CD4-positive, alpha-beta memory T cell (primary cell): ENCODE measurements at places on chromosomes 13 and 19. TPM values are rescaled to one million over a fixed set of nuclear protein-coding genes. Genes with fewer than 3 reads are reported as not detected.

DNA sequence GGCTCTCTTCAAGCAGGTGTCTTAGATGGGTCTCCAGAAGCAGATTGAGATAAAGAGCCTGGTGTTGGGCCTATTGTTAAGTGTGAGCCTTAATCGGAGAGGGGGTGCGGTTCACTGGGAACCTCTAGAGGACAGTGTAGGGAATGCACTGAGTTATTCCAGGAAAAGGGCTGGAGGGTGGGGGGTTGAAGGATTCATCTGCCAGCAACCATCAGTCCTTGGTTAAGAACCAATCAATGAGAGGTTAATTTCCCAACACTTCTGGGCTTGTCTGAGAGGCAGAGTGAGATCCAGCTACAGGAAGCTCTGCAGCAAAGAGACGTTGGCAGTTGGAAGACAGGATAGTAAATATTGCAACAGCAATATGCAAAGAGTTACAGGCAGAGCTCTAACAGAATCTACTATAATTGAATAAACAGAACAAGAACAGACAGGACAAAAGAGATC is 28.7 kb downstream of the CYP4F2 start:
- DNase-seq: peak; percentile 44

- DNase-seq: no peak
These were observed 755 bp upstream of the ZNF726 start for GRCh38 chr19:23913931-23914330.

DNA sequence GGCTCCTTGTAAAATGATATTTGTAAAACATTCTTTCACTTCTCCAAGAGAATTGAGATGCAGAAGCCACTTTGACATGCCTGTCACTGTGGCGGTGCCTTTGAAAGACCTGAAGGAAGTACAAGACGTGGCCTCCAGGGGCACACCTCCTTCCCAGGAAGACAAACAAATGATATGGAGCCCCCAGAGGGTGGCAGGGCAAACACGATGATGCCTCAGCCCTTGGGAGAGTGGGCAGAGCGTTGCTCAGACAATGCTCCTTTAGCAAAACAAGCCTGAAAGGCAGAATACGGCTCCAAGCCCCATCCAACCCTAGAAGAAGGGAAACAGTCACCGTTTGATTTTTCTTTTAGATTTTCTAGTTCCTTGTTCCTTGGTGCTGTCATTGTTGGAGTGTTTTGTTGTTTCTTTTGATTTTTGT is 9.2 kb upstream of the ATP12A start:
- DNase-seq: no peak

The OXGR1 gene
- not detected for total RNA-seq

The ABHD8 gene
- 10.1 TPM for total RNA-seq

DNA sequence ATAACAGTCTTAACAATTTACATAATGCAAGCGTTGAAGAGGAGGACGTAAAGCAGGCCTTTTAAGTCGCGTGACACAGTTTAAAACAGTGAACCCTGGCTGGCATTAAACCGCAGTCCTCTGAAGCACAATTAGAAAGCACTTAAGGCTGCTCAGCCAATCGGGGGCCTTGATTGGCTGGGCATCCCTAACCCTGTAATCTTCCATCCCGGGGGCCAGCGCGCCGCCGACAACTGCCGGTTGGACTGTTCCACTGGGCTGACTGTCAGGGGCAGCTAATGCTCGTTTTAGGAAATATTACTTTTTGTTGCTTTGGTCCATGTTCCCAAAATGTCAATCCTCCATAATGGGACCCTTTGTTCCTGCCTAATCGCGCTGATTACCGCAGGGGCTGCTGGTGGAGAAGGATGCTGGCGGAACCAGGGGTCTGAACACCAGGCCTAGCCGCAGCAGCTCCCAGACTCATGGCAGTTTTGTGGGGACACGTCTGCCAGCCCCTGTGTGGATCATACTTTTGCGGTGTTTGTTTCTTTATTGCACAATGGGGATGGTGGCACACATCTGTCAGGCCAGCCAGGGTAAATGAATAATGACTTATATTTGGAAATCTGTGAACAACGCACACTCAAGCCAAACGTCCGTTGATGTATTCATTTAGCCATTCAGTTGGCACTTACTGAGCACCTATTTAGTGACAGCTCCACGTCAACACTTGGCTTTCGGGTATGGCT is 127.1 kb upstream of the SPACA7 start:
- no peak for DNase-seq

DNA sequence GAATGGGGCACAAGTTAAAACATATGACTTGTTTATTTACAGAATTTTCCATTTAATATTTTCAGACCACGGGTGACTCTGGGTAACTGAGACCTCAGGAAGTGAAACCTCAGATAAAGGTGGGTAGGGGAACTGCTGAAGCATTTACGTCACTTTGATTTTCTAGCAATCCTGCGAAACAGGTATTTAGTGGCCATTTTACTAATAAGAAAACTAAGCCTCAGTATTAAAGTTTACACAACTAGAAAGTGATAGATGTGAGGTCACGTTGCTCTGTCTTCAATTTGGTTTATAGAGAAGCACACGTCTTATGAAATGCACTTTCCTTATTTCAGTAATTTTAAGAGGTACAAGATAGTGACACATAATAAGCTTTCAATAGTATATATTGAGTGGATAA is 402.8 kb downstream of the FGF9 start:
- DNase-seq: no peak

GRCh38 chr13:74251778-74252519 is 117.7 kb upstream of the KLF12 start:
- no peak for DNase-seq

The ZNF497 gene
- 2.0 TPM for total RNA-seq

The ZSCAN4 gene
- not detected for total RNA-seq

The JUNB gene
- 106 TPM for total RNA-seq

- no peak for DNase-seq
These were observed 7.8 kb downstream of the ANKLE1 start for GRCh38 chr19:17289489-17289888.

GRCh38 chr13:40343550-40344269 is 322.7 kb downstream of the FOXO1 start:
- DNase-seq: no peak

The CADM4 gene
- total RNA-seq: 0.49 TPM

The TRMT1 gene
- total RNA-seq: 70.6 TPM

DNA sequence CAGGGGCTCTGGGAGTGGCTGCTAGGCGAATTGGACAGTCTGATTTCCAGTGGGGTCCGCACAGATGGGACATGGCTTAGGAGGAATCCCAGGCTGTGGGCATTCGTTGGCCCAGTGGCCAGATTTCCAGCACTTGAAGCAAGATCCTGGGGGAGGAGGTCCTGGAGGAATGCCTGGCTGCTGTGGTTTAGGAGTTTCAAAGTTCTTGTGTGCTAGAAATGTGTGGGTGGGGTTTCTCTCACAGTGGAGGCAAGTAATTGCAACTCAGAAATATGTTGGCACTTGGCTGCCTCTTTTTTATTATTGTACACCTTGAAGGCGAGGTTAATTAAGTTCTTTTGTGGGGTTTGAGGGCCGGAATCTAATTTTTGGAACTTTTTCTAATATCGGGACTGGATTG is 17.1 kb downstream of the IGFL3 start:
- DNase-seq: no peak

The SLC17A7 gene
- total RNA-seq: 0.15 TPM

DNA sequence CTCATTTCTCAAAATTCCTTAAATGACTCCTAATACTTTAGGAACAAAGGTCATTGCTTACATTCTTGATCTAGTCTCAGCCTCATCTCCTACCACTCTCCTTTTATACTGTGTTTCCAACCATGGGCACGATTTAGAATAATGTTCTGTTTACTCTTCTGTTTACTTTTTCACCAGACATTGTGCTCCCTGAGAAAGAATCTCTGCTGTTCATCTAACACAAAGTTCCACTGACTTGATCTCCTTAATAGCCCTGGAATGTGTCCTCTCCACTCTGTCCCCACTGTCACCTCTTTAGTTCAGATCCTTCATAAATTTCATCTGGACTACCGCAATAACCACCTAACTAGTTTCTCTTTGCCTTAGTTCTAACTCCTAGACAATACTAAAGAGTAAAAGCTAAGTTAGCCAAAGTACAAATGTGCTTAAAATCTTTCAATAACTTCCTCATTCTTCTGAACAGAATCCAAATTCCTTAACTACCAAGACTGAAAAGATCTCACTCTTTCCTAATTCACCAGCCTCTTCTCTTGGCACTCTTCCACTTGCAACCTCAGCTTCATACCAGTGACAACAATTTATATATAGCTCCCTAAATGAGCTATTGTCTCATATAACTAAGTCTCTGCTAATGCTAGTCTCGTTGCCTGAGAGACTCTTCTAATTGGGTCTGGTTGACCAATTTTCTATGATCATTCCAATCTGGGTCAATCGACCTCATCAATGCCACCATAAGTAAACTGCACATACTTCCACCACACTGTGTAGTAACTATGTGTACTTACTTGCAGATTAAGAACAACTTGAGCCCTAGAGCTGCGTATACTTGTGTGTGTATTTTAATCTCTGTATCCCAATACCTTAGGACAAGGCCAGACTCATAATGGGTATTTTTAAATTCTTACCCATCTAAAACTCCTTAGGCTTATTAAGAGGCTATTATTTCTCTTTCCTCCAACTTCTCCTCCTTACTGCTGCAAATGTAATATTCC is 179.9 kb downstream of the VWA8 start:
- DNase-seq: no peak

DNA sequence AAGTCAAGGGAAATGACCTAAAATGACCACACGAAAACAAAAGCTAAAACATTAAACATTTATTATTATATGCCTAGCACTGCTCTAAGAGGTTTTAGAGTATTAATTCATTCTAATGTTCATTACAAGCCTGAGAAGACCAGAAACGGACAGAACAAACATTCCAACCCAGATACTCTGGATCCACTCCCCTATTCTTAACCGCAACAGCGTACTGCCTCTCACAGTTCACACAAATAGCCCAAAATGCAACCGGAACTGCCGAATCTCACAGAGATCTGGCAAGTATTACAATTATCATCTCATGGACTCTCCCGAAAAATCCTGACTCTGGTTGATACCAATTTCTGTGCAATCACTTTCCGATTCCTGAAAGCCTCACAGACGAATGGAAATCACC is 1.4 kb downstream of the ZNF780B start:
- no peak for DNase-seq

The LILRB1 gene
- 1.6 TPM for total RNA-seq

The MBD3L2 gene
- not detected for total RNA-seq

DNA sequence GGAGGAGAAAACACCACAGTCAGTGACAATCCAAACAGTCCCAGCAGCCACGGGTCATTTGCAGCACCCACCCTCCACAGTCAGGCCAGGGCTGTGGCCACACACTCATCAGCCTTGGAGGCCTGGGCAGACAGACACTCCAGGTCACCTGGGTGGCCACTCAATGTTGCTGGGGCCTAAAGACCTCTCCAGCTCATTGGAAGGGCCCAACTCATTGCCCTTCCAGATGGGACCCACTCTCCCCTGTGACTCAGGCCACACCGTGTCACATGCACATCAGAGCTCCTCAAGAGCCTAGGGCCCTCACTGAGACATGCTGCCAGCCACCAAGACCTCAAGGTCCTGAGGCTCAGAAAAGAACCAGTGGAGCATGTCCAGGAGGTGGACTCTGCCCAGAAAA is 22.4 kb downstream of the TUBA3C start:
- no peak for DNase-seq

DNA sequence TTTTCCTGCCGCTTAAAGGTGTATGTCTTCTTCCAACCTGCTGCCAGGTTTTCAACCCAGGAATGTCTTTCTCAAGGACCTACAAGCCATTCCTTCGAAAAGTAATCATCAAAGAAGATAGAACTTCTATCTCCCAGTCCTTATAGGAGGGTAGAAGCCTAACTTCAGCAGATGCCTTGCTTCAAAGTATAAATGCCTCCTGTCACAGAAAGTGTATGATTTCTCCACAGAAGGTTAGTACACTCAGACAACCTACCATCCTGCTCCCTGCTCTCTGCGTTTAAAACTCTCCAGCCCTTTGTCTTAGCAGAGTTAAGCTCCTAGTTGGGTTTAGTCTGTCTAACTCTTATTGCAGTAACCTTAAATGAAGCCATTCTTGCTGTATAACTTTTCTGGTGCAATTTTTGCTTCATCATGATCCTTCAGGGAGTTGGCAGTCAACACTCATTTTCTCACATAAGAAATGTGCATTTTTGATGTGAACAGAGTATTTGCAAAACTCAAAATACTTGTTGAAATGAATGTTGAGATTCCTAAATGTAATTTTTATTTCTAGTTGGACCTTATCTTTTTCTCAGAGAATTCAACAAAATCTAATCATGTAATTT is 737.5 kb downstream of the LIG4 start:
- DNase-seq: no peak

DNA sequence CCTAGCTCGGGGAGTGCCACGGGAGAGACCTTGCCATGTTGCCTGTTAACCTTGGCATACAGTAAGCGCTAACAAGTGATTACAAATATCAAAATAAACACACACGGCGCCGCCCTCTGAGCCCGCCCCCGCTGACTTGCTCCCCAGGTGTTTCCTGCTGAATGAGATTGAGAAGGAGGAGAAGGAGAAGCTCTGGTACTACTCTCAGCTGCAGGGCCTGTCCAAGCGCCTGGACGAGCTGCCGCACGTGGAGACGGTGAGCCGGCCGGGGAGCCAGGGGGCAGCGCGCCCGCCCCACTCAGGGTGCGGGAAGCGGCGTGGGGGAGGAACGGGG is 5.0 kb downstream of the APC2 start:
- no peak for DNase-seq

DNA sequence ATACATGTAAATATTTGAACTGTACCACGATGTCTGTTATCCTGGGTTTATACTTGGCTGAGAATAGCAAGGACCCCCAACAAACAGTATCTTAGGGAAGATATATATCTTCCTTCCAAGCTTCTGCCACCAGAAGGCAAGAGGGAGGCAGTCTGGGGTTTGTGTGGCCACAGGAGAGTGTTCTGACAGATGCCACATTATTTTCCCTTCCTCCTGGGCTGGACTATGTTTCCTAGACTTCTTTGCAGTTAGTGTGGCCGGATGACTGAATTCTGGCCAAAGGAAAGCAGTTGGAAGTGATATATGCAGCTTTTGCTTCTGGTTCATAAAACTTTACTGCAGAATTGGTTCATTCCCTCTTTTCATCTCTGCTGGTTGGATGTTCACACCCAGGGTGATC is 39.9 kb upstream of the TMTC4 start:
- no peak for DNase-seq

- DNase-seq: no peak
These were observed 6.8 kb upstream of the ERF start for GRCh38 chr19:42261763-42262162.

DNA sequence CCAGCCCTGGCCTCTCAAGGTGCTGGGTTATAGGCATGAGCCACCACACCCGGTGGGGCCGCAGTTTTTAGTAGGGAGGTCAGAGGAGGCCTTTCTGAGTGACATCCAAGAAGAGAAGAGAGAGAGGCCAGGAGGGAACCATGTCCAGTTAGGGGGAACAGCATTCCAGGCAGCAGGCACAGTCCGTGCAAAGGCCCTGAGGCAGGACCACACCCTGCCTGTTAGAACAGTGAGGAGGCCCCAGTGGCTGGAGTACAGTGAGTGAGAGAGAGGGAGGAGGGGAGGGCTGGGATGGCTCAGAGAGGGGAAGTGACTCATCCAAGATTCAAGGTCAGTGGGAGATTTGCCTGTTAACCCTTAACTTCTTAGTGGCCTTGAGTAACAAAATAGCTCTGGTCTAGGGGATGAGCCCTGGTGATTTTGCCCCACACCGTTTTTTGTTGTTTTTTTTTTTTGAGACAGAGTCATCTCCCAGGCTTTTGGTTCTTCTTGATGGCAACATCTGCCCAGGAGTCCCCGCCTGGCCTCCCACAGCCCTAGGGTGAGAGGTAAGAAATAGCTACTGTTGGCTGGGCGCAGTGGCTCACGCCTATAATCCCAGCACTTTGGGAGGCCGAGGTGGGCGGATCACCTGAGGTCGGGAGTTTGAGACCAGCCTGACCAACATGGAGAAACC is 2.7 kb upstream of the PLIN3 start:
- DNase-seq: no peak

- DNase-seq: no peak
These were observed 17.6 kb upstream of the ZNF835 start for GRCh38 chr19:56689198-56689597.
